ENCODE measurements at places on chromosomes 2 and 18.

GRCh38 chr18:79555885-79556284 is 123.7 kb upstream of the CTDP1 start:
- no peak for DNase-seq

DNA sequence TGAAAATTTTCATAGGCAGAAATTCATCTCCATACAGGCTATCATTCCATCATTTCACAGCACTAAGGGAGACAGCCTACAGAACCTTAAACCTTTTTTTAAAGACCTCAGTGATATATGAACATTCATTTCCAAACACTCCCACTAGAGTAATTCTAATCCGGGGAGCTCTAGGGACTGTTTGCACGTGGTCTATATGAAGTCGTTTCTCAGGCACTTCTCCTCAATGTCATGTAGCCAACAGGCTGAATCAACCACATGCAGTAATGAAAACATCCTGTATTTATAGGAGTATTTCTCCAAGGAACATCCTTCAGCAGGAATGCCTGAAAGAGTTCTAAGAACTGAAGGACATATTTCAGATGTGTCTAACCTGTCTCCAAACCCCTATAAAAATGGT is 97.3 kb upstream of the CREB1 start:
- DNase-seq = no peak

- no peak for DNase-seq
Observed at GRCh38 chr2:165609672-165610071, 140.2 kb downstream of the CSRNP3 start.

GRCh38 chr2:39875182-39875913 is 96.3 kb upstream of the THUMPD2 start:
- no peak for DNase-seq

DNA sequence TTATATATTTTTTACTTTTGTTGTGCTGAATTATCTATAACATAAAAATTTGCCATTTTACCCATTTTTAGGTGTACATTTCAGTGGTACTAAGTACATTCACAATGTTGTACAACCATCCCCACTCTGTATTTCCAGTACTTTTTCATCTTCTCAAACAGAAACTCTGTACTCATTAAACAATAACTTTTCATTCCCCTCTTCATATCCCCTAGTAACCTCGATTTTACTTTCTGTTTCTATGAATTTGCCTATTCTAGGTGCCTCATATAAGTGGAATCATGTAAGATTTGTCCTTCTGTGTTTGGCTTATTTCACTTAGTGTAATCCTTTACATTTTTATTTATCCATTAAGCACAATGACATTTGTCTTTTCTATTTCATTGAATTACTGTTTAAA is 51.3 kb downstream of the GTF2A1L start:
- no peak for DNase-seq

DNA sequence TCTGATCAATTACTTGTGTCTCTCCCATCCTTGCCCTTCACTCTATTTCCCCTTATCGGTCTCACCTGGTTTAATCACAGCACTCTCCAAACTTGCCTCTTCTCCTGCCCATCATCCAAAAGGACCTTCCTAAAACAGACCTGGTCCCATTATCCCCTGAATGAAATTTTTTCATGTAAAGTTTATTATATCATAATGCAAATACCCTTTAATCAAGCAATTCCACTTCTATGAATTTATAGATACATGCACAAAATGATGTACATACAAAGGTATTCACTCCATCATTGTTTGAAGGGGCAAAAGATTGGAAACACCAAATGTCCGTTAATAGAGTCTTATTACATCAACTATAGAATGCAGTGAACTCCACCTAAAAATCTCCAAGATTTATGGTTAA is 88.1 kb upstream of the PKDCC start:
- no peak for DNase-seq

GRCh38 chr18:63917817-63918216 is 10.1 kb downstream of the SERPINB10 start:
- DNase-seq = no peak

- no peak for DNase-seq
Observed at GRCh38 chr2:235025800-235026536, 74.2 kb downstream of the SH3BP4 start.

DNA sequence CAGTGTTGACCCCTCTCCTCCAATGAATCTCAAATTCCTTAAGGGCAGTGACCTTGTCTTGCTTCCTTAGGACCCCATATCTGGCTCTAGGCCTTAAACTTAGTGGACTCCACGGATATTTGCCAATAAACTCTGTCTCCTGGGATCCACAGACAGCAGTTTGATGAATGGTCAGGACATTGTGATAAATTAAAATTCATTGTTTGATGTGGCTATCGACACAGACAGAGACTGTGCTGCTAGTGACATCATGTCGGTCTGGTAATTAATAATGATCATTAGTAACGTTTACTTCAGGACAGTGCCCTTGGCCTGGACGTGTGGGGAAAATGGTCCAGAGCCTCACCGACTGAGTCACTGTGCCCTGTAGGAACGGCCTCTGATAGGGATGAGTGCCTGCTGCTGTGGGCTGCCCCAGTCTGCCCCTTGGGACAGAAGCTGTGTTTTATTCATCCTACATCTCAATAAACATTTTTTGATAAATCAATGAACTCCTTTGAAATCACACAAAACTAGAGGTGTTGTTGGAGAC is 5.2 kb upstream of the SLC35F6 start:
- no peak for DNase-seq

- DNase-seq = no peak
Observed at GRCh38 chr2:181404472-181404871, 52.7 kb upstream of the ITGA4 start.

DNA sequence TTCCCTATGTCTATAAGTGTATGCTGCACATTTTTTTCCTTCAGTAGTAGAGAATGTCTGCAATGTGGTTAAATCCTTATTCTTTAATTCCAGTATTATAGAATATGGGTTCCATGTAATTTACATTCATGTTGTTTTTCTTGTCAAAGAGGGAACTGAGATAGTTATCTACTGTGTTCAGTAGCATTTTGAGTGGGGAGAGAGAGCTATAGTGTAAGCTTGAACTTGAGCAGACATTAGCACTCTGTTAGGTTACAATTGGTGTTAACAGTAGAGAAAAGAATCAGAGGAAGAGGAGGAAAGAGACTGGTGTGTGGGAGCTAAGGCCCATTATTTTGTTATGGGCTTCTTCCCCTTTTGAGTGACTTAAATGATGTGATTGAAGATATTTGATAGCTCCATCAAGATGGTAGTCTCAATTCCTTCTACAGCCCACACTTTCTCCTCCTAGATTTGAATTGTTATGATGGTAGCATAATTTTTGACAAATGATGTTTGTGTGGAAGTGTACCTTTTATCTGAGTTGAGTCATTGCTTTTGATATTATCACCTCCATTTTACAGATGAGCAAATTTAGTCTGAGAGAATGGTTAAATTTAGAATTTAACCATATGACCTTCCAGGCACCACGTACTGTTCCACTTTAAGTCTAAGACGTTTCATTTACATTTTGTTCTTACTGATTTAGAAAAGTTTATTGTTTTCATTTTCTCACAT is 71.3 kb downstream of the FMNL2 start:
- DNase-seq = no peak

DNA sequence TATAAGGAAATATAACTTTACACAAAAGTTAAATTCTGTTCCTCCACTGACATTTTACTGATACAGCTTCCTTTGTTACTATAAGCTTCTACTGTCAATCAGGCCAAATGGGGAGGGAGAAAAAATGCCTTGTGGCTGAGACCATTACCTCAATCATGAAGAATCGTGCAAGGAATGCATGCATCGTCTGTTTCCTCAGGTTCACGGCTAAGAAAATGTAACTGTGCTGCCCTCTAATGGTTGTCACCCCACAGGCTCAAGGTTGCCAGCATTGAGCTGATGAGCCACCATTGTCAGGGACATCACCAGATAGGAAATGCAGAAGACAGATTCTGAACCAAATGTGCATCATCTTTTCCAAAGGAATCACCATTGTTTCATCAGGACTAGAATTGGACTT is 426.9 kb downstream of the CDH2 start:
- peak; percentile 1 for DNase-seq

- no peak for DNase-seq
Observed at GRCh38 chr2:46988733-46989481, 73.3 kb upstream of the MCFD2 start.

DNA sequence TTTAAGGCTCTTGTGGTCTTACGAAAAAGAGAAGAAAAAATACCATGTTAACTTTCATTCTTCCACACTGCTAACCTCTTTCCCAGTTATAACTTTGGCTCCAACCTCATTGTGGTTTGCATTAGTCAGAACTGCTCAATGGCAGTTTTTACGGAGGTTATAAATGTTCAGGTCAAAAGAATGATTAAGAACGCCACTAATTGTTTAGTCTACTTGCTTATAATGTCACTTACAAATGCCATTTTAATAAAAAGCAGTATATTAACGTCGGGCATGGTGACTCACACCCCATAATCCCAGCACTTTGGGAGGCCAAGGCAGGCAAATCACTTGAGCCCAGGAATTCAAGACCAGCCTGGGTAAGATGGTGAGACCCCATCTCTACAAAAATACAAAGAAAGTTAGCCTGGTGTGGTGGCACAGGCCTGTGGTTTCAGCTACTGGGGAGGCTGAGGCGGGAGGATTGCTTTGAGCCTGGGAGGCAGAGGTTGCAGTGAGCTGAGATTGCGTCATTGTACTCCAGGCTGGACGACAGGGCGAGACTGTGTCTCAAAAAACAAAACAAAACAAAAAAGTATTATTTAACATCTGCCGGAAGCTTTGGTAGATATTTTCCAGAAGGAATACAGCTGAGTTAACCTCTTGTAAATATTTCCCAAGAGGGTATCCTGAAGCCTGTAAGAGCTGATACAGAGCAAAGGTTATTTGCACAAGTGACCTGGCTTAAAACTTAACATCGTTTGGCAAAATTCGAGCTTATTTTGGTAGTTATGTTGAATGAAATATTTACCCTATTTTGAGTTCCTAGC is 5.1 kb downstream of the AGPS start:
- peak; percentile 55 for DNase-seq

DNA sequence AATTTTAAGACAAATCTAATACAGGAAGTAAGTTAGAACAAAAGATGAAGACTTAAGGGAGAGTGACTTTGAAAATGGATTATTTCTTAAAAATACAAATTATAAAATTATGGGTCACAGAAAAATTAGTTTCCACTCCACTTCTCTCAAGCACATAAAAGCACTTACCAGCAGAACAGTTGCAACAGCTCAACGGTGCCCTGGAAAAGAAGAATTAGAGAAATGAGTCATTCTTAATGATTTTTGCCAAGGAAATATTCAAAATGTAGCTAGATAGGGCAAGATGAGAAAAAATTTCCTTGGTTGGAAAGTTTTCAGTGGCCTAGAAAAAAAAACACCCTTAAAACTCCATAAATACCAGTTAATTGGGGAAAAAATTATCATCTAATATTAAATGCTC is 2185.6 kb upstream of the CELF4 start:
- DNase-seq = no peak

GRCh38 chr2:8306530-8307351 is 375.1 kb upstream of the ID2 start:
- DNase-seq = peak; percentile 72

GRCh38 chr2:119149611-119150010 is 8.9 kb downstream of the C1QL2 start:
- DNase-seq = no peak

DNA sequence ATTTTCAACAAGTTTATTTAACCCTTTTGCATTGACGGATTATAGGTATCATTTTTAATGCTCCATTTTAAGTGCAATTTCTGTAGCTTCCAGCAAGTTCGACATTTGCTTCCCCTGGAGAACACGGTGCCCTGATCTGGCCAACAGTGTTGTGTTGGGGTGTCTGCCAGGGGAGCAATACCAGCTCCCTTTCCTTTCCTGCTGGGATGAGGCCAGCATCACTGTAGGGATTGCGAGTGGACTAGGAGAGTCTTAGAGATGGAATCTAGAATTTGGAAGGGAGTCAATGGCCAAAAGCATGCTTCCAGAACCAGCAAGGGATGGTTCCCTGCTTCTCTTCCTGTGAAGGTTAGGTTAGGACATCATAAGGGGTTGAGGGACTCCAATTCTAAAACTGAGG is 135.2 kb downstream of the RTN4 start:
- DNase-seq = no peak

- DNase-seq = no peak
Observed at GRCh38 chr18:495017-495416, 5.5 kb downstream of the COLEC12 start.

DNA sequence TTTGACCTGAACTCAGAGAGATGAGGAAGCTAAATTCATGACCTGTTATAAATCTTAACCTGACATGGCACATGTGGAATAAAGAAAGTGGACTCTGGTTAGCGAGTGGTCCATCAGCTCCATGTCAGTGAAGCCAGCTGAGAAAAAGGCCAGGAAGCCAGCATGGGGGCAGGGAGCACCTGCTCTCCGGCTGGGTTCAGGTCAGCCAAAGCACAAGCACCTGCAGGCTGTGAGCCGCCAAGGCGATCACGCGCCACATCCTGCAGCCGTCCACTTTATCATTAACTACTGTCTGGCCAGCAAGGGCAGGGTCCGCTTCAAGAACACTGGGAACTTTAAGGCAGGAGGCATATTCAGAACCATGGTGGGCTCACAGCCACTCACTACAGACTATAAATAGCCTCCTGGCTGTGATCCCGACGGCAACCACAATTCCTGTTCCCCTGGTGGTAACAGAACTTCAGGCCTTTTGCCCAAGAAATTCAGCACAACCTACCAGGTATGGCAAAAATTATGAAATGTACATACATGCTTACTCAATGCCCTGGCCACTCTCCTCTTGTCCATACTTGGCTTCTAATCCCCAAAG is 35.5 kb downstream of the ACVR1 start:
- DNase-seq = no peak

DNA sequence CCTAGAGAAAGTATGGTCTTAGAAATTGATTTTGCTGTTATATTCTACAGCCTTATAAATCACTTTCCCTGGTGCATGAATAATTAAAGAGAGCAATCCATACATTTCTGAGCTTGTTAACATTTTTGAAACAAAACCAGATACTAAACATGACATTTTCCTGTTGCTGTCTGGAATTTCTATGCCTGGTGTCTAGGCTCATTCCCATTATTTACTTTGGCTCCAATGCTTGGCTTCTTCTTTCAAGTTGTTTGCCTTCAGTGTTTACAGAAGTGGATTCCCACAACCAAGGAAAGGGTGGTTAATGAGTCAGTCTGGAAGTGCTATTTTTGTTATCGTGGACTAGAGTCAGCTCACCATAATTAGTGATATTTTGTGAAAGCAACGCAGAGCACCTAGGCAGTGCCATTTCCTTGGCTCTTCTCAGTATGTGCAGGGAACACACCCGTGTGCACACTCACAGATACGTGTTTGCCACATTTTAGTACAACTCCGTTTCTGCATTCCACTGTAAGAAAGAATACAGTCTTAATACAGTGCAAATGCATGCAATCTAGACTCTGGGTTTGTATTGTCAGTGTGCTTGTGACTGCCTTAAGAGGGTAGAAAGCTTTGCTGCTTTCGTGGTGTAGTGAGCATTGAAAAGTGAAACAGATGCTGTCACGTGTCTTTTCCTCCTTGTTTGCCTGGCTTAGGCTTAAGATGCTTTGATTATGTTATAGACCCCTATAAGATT is 185.0 kb upstream of the RASGRP3 start:
- no peak for DNase-seq

GRCh38 chr2:56739413-56739812 is 555.6 kb downstream of the CCDC85A start:
- DNase-seq = no peak

- peak; percentile 26 for DNase-seq
Observed at GRCh38 chr2:39728941-39729351, 50.1 kb downstream of the THUMPD2 start.

- DNase-seq = no peak
Observed at GRCh38 chr2:48183991-48184390, 277.7 kb upstream of the FBXO11 start.

Data from activated CD4-positive, alpha-beta T cell treated with anti-CD3 and anti-CD28 coated beads, Interleukin-2, Interleukin-6, amounts not matched to agents 100 ng/mL and 50 ng/mL, durations not matched to agents 16 hours and 8 hours (primary cell).